Kidney capillary endothelial cell (primary cell): ENCODE measurements at places on chromosomes 4 and X.
A peak's percentile ranks its signal among the peaks of the same experiment; 100 is the strongest.

DNA sequence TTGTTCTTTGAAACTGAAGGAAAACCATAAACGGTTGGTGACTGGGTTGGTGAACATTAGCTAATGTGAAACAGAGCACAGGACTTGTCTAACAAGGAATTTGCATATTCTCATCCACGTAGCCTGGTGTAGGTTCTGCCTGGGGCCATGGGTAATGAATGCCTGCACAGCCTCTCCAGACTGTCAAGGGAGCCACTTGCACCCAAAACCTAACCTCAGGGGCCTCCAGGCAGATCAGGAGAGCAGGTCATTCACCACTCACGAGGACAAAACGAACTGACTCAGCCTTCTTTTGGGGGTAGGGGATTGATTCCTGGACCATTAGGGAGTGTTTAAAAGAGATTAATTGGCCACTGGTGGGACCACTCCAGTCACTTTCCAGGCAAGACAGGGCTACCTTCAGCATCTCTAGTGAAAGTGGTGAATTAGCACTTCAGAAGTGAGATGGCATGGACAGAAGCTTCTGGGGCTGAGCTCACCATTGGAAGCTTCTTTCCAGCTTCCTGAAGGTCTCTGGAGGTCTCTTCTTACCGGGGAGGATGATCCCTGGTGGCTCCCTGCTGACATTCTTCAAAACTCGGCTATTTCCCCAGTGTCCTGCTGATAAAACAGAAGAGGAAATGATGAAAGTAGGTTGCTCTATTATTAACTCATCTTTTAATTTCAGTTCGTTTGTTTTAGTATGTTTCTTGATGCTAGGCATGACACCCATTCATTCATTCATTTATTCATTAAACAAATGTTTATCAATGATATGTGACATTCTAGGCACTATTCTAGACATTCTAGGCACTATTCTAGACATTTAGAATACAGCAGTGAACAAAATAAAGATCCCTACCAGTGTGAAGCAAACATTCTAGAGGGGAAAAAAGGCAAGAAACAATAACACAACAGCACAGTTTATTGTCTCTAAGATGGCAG, 104.5 kb upstream of the LNX1 start:
- DNase-seq: no peak

DNA sequence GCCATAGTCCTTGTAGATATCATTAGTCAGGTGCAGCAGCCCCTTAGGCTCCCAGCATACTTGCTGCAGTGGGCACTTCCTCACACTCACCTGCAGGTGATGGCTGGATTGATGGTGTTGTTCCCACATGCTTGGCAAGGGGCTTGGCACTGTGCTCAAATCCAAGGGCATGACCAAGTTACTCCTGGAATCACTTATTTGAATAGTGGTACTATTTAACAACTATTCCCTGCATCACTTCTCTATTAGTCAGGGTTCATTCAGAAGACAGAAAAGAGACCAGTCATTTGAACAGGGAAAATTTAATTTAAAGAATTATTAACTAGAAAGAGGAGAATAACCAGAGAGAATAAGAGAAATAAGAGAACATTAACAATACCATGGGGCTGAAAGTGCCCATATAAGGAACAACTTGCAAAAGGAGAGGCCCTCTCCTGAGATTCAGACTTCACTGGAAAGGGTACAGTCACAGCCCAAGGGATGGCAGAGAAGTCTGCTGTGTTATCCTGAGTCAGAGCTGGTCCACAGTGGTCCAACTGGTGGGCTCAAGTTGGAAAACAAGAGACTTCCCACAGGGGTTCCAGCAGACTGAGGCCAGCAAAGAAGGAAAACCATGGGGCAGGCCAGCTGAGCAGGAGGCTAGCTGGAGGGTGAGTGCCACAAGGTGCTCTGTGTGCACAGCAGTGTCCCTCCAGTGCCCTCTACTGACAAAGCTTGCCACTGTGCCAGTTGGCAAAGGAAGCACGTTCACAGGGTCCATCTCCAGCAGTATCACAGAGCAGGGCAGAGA, 9.8 kb downstream of the SPP1 start:
- DNase-seq: peak; percentile 47

GRCh38 chr4:1218634-1219565, 30.0 kb downstream of the CTBP1 start:
- no peak for DNase-seq

GRCh38 chr4:141638230-141638629, 1.8 kb downstream of the IL15 start:
- no peak for DNase-seq

DNA sequence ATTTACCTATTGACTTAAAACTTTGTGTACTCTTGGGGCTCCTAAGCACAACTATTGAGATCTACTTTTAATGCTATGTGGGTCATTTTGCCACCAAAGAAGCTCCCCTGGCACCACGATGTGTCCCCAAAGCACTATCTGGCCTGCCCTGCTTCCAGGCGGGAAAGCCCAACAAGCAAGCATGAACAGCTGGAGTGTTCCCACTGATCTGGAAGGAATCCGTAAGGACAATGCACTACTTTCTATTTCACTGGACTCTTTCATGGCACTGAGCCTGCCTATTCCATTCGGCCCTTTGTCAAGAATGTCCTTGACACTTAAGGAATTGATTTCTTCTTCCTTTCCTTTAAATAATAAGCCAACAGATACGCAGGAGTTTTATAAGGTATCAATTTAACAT, 38.8 kb downstream of the GRIA3 start:
- no peak for DNase-seq

- DNase-seq: no peak
Observed at GRCh38 chr4:169940460-169940859, 85.7 kb downstream of the MFAP3L start.

DNA sequence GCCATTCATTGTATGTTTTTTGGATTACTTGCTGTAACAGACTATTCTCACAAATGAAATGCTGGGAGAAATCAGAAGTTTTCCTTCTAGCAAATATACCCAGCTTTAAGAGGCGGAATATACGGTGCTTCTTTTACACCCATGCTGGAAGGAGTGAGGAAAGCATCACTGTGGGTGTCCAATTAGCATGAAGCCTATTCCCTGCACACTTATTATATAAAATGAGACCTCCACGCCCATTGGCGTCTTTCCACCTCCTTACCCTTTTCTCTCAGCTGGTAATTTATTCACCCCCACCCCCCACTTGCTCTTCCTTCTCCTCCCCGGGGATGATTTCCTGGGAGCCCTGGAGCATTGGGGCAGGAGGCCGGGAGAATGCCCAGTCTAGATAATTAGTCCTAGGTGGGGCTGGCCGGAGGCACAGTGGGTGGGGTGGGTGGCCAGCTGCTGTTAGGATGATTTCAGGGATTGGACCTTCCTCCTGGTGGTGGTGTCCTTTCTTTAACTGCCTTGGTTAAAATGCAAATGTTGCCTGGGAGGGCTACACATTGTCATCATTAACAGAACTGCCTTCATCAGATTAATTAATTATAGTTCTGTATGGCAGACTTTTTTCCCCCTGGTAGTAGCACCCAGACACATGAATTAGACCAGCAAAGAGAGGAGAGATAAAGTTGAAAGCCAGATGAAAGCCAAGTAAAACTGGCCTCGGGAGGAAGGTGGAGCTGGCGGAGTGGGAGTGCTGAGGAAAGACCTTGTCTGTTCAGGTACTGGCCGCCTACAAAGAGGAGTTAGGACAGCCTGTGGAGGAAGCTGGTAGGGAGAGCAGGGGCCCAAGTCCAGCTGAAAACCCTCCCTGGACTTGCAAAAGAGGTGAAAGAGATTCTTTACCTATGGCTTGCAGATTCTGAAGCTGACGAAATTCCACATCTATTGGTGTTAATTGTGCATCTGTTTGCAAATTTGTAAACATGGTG, 11.4 kb downstream of the SHROOM2 start:
- no peak for DNase-seq

- DNase-seq: no peak
Observed at GRCh38 chrX:70313503-70313902, 23.6 kb downstream of the KIF4A start.

DNA sequence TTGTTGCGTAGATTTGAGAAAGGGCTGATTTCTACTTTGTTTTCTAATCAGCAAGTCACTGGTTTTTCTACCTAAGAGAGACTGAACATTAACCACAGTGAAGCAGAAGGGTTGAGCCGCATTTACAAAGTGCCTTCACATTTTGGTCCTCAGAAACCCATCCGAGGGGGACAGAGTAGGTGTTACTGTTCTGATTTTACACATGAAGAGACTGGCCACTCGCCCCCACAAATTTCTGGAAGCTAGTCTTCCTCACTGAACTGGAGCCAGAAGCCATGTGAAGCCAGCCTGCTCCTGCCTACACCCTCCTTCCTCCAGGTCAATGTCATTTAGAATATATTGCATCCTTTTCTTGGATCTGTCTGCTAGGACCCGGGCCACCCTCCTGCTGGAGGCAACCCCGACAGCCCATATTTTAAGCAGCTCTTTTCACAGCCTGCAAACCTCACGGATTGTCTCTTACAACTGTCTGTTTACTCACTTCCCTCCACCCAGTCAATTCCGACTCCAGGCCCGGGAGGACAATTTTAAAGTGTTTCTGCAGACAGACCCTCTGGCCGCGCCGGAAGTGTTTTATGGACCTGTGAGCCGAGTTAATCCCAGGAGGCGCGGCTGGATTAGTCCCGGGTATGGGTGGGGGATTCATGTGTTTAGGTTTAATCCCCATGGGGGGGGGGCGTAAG, 73.2 kb upstream of the BCOR start:
- DNase-seq: no peak

DNA sequence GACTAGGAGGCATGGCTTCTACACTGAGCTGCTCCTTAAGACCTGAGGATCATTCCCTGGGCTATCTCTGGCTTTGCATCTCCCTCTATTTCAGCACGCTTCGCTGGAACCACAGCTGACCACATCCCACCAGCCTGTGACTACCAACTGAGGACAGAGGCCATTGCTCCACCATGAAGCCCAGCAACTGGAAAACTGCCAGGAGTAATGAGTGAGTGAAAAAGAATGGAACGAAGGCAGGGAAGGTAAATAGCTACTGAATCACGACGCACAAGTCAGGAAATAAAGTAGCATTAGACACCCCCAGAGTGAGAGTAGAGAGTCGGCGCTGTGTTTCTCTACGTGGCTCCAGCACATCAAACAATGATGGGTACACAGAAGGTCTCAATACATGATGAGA, 314.7 kb downstream of the LDB2 start:
- DNase-seq: no peak

- DNase-seq: no peak
Observed at GRCh38 chr4:89256203-89256800, 51.3 kb downstream of the GPRIN3 start.

DNA sequence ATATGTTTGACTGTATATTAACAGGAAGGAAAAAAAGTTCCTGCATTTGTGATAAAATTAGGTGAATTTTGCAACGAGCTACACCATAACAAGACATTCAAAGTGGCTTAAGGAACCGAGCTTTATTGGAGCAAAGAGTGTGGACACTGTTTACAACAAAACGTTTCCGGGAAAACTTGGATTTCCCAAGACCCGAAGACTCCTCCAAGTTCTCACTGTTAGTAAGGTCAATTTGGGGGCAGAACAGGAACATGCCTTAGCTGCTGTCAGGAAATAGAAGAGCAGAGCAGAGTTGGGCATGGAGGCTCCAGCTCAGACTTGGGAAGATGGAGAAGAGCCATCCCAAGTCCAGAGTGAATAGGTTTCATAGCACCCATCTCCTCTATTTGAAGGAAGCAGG, 16.5 kb downstream of the ADH6 start:
- DNase-seq: no peak

DNA sequence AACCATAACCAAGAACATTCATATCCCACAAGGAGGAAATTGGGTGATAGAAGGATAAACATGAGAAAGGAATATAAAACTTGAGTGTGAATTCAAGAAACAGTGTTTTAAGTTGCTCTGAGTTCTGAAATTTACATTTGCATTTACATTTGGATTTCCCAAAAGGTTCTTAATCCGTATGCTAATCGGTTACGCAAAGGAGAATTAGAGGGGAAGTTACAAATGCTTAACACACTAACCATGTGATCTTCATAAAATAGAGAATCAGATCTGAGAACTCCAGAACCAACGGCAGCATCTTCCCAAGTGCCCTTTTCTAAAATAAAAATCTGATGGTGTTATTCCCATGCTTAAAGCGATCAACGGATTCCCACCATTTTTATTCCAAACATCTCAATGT, 48.0 kb downstream of the PROM1 start:
- DNase-seq: no peak

GRCh38 chr4:140342620-140343019, 30.8 kb upstream of the SCOC start:
- no peak for DNase-seq

GRCh38 chrX:155313766-155314165, 20.6 kb downstream of the CLIC2 start:
- DNase-seq: no peak

DNA sequence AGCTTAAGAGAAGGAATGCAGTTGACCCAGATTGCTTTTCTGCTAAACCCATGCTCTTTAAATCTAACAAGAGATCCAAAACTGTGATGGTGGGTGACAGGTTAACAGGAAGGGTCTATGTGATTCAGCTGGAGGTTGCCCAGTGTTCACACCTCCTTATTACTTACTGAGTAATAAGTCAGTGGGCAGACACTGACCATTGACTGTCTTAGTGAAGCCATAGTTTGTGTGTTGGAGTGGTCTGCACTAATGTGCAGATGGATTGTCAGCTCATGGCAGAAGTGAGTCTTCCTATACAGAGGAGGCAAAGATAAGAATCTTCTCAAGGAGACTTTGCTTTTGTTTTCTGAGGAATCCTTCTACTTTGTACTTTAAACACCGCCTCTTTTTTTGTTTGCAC, 15.2 kb upstream of the RUFY3 start:
- peak; percentile 10 for DNase-seq

DNA sequence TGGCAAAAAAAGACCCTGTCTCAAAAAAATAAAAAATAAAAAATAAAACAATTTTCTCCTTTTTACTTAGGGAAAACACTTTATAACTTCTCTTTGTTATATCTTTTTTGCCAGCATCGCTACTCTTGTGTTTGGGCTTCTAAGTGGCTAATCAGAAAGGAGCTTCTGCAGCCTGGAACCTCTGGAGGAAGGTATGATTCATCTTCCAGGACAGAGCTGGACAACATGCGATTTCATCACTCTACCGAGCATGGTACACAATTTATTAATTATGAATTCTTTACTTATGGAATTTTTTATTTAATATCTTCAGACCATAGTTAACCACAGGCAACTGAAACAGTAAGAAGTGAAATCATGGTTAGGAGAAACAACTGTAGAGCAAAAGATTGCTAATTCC, 1254.3 kb upstream of the AGA start:
- no peak for DNase-seq

- no peak for DNase-seq
Observed at GRCh38 chr4:166737430-166737829, 496.9 kb downstream of the SPOCK3 start.

DNA sequence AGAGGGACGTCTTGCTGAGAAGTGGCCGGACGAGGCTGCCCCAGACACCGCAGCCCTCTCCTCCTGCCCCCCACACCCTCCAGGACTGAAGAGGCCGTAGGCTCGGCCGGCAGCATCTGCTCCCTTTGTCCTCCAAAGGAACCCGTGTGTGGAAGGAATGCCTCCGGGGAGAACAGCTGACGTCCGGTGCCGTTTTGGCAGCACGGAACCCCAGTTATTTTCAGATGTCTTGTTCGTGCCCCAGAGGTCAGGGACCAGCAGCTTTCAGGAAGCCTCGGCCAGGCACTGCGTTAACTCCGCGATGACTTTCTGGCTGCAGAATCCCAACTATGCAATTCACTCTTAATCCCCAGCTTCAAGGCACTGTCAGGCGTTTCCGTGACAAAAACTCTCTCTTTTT, 10.9 kb upstream of the PPP2R3B start:
- peak; percentile 86 for DNase-seq
